Mucosa of gallbladder (tissue), 1 donor: ENCODE measurements at places on chromosomes 11 and 22. TPM values are rescaled to one million over a fixed set of nuclear protein-coding genes. Genes with fewer than 3 reads are reported as not detected.

Gene OR2AG1
- total RNA-seq = not detected

Gene HYLS1
- total RNA-seq = 4.8 TPM

Gene CREB3L1
- 81.6 TPM for total RNA-seq

Gene GRM5
- 0.06 TPM for total RNA-seq

- no peak for DNase-seq
Measured at GRCh38 chr22:48564995-48565394, 1262.7 kb downstream of the BRD1 start.
